ENCODE measurements at places on chromosomes 12 and 14.
A peak's percentile ranks its signal among the peaks of the same experiment; 100 is the strongest.

GRCh38 chr14:30295980-30296379 lies 263.0 kb upstream of the G2E3 start:
- DNase-seq, result no peak
- no peaks in the 10 kb centered on the region for H3K27me3 ChIP-seq
- no peak overlapping the region for H3K27ac ChIP-seq
- peaks cover 3% of the 10 kb centered on the region for H3K4me1 ChIP-seq
- no peaks in the 10 kb centered on the region for H3K36me3 ChIP-seq
- no peak overlapping the region for H3K4me3 ChIP-seq

GRCh38 chr12:87943762-87944161 lies 85.4 kb downstream of the C12orf50 start:
- no peaks in the 10 kb centered on the region for H3K27me3 ChIP-seq
- no peak for DNase-seq
- H3K4me3 ChIP-seq, result no peak overlapping the region
- no peak overlapping the region for H3K27ac ChIP-seq

DNA sequence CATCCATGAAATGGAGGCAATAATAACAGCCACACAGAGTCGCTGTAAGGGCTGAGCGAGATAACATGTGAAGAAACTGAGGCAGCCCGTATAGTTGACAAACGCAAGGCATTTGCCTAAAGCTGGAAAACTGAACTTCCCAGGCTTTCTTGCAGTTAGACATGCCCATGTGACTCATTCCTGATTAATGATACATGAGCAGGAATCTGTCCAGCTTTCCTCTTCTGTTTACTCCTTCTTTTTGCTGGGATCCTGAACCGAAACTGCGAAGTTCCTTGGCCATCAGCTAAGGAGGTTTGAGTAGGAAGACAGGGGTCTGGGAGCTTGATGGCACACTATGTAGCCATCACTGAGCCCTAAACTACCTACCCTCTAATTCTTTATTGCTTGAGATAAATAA lies 52.2 kb downstream of the ST8SIA1 start:
- H3K4me3 ChIP-seq, result peak overlapping the region; percentile 40
- H3K27me3 ChIP-seq, result no peaks in the 10 kb centered on the region
- H3K4me1 ChIP-seq, result peaks cover 41% of the 10 kb centered on the region
- DNase-seq, result peak; percentile 87
- peak overlapping the region; percentile 91 for H3K27ac ChIP-seq

DNA sequence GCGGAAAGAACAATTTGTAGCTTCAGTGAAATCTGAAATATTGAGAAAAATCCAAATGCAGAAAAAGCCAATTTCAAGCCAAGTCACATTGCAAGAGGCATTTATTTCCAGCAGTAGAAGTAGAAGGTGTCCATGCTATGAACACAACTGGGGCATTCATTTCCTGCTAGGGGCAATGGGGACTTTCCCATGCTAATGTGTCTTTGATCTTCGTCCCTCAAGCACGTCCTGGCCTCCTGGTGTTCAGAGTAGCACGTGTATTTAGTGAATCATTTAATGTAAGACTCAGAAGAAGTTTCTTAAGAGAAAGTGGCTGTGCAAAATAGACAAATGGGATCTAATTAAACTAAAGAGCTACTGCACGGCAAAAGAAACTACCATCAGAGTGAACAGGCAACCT lies 267.9 kb downstream of the TMEM132C start:
- no peak overlapping the region for H3K27ac ChIP-seq
- H3K36me3 ChIP-seq, result no peaks in the 10 kb centered on the region
- no peaks in the 10 kb centered on the region for H3K27me3 ChIP-seq
- no peak overlapping the region for H3K4me3 ChIP-seq
- no peaks in the 10 kb centered on the region for H3K4me1 ChIP-seq
- DNase-seq, result no peak

GRCh38 chr14:98177551-98177950 lies 1094.4 kb downstream of the BCL11B start:
- H3K36me3 ChIP-seq, result no peaks in the 10 kb centered on the region
- H3K27ac ChIP-seq, result no peak overlapping the region
- peaks cover 9% of the 10 kb centered on the region for H3K4me1 ChIP-seq
- H3K27me3 ChIP-seq, result no peaks in the 10 kb centered on the region
